ENCODE measurements at places on chromosomes 1 and 21.

- no peak for DNase-seq
Measured at GRCh38 chr1:163414778-163415177, 93.0 kb downstream of the NUF2 start.

GRCh38 chr1:204327359-204327758, 32.4 kb downstream of the PLEKHA6 start:
- no peak for DNase-seq

DNA sequence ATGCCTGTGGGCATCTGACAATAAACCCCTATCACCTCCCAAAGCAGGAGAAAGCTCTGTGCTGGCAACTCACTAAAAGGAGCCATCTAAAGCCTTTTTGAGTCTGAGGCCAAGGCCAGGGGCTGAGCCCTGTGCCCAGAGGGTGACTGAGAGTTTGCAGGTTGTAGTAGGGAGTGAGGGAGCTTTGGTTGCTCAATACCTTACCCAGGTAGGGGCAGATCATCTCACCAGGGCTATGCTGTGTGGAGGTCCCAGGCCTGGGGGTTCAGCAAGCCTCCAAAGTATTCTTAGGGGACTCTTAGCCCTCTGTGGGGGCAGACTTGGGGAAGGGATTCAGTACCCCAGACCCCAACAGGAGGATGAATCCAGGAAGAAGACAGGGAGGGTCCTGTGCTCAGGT, 21.2 kb downstream of the S100A7 start:
- DNase-seq: no peak

GRCh38 chr1:162397943-162398560, 13.9 kb downstream of the SH2D1B start:
- DNase-seq: no peak

- no peak for DNase-seq
Measured at GRCh38 chr1:23977854-23978191, 2.3 kb downstream of the SRSF10 start.

DNA sequence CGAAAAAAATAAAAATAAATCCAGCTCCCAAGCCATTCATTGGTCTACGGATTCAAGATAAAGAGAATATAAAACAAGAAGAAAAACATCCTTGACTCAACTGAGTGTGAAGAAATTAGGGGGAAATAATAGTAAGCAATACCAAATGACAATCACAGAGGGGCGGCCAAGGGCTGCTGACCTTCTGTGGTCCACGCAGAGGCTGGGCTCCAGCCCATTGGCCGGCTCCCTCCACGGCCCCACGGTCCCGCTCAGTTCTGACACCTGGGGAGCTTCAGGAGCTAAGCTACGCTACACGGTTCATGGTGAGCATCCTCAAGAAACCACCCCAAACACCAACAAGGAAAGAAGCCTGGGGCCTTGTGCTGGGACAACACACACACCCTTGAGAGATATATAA, 400 bp upstream of the KRTAP10-12 start:
- no peak for DNase-seq

- DNase-seq: no peak
Measured at GRCh38 chr1:9041116-9041779, 15.0 kb upstream of the SLC2A7 start.

- DNase-seq: no peak
Measured at GRCh38 chr1:201358596-201358995, 18.9 kb downstream of the TNNT2 start.

- DNase-seq: no peak
Measured at GRCh38 chr1:199298825-199299224, 660.0 kb downstream of the PTPRC start.

GRCh38 chr1:39890273-39890672, 7.0 kb upstream of the TRIT1 start:
- no peak for DNase-seq

- no peak for DNase-seq
Measured at GRCh38 chr1:112934577-112934976, 21.4 kb downstream of the SLC16A1 start.
